Caudate nucleus (tissue), 63 donors: ENCODE measurements at places on chromosomes 2 and 18.

- DNase-seq: no peak
Observed at GRCh38 chr18:37577051-37577611, 11.5 kb upstream of the CELF4 start.

DNA sequence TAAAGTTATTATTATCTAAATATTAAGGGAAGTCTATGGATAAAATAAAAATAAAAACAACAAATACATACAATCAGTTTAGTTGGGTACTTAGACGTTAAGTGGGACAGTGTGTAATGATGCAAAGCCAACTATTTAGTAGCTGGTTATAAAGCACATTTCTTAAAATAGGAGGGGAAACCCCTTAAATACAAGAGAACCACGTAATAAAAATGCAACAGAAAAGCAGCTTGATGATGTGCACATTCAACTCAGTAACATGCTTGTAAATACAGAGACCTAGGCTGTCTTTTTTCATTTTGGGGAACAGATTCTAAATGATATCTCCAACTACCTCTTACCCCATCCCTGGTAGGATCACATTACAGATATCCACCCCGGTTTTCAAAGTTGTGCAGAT is 134.3 kb upstream of the AQP4 start:
- no peak for DNase-seq

DNA sequence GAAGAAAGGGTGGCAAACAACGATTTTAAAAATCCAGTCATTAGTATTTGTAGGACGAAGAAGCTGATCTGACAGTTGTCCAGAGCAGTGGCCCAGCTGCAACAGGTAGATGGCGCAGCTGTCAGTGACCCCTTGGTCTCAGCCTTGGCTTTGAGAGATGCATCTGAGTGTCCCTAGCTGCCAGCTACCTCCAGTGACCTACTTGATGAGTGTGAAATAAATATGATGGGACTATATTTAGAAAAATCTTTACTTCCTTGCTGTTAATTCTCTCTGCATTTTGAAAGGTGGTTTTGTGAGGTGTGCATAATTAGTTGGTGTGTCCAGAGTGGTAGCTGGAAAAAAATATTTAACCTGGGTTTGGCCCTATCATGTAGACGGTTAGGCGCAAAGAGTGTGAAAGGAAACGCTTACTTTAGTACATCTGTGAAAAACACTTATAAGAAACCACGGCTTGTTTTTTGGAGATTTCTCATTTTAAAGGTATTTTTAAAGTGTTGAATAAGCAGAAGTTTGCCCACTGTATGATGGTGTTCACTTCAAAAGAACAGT is 963 bp downstream of the INPP1 start:
- peak; percentile 37 for DNase-seq

GRCh38 chr2:104866883-104867812 is 13.2 kb downstream of the POU3F3 start:
- peak; percentile 56 for DNase-seq

- DNase-seq: no peak
Observed at GRCh38 chr18:27707201-27707600, 469.7 kb downstream of the CDH2 start.

- DNase-seq: no peak
Observed at GRCh38 chr2:99957332-99958133, 184.9 kb downstream of the AFF3 start.

DNA sequence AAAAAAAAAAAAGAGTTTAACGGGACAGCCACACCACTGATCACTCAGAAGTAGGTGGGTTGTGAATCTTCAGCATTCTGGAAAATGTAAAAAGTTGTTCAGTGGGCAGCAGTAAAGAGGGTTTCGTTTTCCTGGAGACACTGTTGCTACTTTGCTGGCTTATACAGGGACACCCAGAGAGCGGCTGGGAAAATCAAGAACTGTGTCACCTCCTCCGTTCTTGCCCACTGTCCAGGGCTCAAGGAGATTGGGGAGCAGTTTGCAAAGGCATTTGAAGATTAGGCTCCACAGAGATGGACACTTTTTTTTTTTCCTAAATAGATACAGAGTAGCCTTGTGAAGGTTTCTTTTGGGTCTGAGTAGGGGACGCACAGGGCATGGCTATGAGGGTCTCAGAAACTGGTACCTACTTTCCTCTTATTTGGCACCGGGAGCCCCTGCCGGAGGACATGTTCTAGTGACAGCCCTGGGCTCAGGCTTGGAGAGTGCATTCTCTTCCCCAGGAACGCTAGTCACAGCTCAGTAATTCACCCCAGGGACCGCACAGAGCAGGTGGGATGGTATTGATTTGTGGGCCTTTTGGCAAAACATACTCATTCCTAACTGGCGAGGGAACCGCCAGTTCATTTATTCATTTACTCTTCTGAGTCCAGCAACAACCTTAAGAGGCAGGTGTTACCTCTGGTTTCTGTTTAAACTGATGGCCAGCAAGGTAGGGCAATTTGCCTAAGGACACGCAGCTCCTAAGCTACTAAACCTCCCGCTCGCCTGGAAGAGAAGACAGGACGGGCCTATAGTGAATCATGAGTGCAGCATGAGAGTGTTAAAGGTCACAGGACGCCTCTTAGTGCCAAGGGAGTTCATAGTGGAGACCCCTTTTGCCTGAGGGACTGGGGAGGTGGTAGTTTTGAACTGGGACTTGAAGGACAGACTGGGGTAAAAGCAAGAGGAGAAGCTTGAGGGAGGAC is 53.1 kb downstream of the HPCAL1 start:
- DNase-seq: no peak

GRCh38 chr2:219626540-219626939 is 890 bp upstream of the SLC4A3 start:
- DNase-seq: no peak

GRCh38 chr18:12699747-12700146 is 2.8 kb downstream of the CEP76 start:
- no peak for DNase-seq

GRCh38 chr2:65818873-65819451 is 386.6 kb upstream of the SPRED2 start:
- no peak for DNase-seq

DNA sequence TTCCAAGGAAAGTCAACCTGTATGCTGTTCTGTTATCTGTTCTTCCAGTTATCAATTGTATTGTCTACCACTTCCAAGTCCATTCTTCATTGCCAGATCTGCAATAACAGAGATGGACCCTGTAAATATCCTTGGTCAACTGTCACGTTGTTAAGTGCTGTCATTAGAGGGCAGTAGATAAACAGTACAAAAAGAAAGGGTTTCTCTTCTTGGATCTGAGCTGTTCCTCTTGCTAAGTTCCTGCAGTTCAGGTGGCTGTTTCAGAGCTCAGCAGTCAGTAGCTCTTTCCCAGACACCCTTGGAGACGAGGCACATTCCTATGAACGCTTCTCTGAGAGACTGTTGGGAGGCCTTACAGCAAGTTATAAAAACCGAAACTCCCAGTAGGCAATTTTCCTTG is 957.1 kb upstream of the CHAC2 start:
- no peak for DNase-seq

GRCh38 chr2:238339814-238340213 is 19.5 kb downstream of the TRAF3IP1 start:
- no peak for DNase-seq

- DNase-seq: no peak
Observed at GRCh38 chr2:129849559-129850160, 129.8 kb upstream of the RAB6C start.

DNA sequence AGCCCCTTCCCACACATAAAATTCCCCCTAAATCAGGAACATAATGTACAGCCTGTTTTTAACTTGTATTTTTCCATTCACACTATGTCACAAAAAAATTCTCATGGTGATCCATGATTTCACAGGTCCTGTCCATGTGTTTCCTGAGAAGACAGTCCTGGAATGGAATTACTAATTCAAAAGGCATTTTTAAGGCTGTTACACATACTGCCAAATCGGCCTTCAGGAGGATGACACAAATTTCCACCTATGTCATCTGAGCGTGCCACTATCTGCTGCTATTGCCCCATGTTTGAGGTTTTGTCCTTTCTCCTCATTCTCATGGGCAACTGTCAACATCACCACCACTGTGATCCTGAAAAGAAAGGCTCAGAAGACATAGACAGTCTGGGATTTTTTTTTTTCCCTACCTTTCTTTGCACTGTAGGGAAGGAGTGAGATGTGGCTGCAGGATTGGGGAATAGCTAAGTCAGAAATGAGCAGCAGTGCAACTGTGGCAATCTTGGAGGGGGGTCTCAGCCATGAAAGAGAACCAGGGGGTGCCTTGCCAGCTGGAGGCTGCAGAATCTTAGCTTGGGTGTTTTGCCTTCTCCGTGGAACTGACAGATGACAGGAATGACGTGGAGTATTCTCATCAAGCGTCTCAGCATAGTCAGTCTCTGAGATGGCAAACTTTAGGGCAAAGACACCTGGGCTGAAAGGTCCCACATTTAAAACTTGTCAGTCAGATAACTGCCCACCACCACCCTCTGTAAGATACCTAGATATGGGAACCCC is 73.4 kb downstream of the MARCHF4 start:
- no peak for DNase-seq

- peak; percentile 76 for DNase-seq
Observed at GRCh38 chr18:8662560-8663255, 42.6 kb upstream of the MTCL1 start.

- DNase-seq: no peak
Observed at GRCh38 chr2:127658146-127658545, 12.2 kb downstream of the GPR17 start.

GRCh38 chr2:218983934-218984238 is 1.1 kb downstream of the FEV start:
- DNase-seq: no peak

DNA sequence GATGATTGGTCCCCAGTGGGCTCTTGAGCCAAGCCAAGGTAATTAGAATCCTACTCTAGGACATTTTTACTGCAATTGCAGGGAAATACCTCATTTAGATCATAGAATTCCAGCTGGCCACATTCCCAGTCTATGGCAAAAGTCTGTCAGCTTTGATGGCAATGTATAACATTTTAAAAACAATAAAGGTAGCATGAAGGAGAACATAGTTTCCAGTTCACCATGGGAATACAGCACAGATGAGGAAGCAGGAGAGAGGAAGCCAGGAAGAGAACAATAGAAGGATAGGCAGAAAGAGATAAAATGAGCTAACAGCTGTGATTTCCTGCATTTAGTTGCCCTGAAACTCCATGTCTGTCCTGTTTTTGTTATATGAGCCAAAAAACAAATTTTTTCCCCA is 897.3 kb upstream of the DDX18 start:
- DNase-seq: no peak

DNA sequence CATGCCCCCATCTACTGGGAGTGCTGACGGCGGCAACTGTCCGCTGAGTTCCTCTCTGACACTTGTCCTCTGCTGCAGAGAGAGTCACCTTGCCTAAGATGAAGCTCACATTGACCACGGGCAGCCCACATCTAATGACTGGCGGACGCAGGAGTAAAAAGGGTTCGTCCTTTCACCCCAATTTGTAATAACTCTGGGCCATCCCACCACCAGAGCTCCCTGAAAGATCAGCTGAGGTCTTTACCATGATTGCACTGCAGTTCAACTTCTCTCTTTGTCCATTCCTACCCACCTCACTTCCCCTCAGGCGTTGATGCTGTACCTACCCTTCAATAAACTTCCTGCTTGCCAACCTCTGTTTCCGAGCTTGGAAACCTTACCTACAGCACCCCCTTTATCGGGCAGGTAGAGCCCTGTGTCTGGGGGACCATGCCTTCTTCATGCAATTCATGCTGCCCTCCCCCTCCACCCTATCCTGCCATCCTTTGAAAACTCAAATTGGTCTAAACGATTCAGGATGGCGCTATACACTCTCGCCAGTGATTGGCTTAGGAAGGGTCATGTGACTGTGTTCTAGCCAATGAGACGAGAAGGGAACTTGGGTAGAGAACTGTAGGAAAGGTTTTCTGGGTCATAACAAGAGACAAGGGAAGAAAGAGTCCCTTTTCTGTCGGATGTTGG is 10.3 kb upstream of the B3GNT2 start:
- no peak for DNase-seq

DNA sequence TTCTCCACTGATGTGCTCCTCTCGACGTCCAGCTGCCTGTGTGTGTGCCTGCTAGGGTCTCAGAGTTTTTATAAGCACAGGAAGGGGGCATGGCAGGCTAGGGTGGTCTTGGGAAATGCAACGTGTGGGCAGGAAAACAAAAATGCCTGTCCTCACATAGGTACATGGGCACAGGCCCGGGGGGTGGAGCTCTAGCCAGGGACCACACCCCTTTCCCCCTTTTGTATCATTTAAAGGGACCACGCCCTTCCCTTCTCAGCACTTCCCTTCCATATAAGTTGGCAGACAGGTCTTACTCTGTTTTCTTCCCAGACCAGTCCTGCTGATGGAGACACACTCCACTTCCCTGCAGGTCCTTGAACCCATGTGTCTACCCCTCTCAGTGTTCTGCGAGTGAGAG is 645.0 kb downstream of the CBLN2 start:
- no peak for DNase-seq

DNA sequence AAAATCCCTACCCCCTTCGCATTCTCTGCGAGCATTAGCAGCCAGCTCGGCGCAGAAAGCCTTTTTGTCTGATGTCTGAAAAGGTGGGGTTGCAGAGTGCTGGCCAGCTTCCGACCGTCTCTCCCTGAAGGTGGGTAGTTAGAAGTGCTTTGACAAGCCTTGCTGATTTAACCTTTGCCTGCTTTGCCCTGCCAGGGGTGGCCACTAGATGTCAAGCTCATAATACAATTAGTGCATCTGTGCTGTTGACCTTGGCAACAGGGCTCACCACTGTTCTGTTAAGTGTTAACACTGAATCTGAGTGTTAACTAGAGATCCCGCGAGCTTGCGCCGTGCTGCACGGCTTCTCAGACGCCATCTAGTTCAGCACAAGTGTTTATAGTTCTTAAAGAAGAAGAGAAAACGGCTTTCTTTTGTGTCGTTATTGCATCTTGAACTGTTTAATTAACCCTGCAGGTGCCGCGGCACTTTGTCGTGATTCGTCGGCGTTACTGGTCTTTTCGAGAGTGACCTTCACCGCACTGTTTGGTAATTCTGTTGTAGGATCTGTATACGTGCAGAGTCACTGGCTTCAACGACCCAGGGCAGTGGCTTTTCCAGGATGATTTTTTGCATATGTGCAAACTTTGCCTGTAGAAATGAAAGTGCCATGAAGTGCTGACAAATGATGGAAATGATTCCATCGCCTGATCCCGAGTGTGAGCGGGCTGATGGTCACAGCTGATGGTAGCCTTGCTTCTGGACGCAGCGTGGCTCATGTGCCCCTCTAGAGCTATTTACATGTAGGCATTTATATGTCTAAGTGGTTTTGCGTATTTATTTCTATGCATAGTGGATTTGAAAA is 5.5 kb downstream of the SALL3 start:
- no peak for DNase-seq

GRCh38 chr2:11103984-11104793 is 51.1 kb upstream of the SLC66A3 start:
- DNase-seq: no peak

- DNase-seq: no peak
Observed at GRCh38 chr2:140990416-140990815, 1140.4 kb downstream of the LRP1B start.
